ENCODE measurements at places on chromosomes 16 and 17.
A peak's percentile ranks its signal among the peaks of the same experiment; 100 is the strongest.

- peak; percentile 63 for DNase-seq
These were observed 25.1 kb downstream of the KSR1 start for GRCh38 chr17:27481327-27481726.

- no peak for DNase-seq
These were observed 52.6 kb downstream of the MAP2K6 start for GRCh38 chr17:69466905-69467667.

DNA sequence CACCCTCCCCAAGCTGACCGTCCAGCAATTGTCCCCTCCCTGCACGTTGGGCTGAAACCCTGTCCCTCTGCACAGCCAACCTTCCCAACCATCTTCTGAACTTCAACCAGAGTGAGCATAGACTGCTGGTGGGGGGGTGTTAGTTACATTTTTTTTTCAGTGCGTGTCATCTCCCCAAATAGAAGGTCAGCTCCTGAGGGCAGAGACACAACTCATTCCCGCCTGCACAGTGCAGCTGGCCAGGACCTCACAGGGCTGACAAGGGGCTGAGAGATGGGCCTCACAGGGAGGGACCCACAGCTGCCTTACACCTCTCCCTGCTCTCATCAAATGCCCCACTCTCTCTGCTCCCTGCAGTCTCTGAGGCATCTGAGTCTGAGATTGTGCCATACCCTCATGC is 8.4 kb downstream of the SRL start:
- no peak for DNase-seq

DNA sequence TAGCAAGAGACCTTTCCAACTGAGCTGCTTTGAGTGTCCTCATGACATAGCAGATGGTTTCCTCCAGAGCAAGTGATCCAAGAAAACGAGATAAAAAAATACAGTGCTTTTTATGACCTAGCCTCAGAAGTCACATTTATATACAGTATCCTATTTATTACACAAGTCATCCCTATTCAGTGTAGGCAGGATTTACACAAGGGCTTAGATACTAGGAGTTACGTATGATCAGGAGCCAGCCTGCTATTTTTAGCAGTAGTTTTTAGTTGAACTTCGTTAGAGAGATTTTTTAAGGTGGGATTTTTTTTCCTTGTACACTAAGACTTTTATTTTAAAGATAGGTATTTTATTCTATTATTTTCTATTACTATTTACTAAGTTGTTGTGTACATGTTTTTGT is 58.4 kb downstream of the PHKB start:
- no peak for DNase-seq

DNA sequence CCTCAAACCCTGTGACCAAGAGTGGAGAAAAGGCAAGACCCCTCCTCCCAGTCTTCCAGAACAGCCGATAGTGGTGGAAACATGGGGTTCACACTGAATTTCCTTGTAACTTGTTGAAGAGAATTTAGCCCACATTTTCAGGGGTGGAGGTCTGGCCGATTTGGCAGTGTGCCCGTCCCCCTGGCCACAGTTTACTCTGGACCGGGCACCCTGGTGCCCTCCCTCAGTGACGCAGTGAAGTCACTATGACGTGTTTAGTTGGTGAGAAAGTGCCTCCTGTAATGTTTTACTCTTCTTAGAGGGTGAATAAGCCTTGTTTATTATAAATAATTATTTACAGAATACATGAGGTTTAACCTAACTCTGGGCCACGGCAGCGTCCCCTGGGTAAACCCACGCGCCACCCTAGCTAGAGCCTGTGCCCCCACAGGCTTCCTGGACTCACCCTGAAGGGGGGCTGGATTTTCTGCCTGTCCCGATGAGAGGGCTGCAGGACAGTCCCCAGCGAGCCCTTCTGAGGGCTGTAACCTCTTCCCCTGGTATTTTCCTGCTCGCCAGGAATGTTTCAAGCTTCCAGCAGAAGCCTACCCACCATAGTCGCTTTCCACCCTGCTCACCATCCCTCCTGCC is 316.9 kb downstream of the SEC14L1 start:
- DNase-seq, result no peak

DNA sequence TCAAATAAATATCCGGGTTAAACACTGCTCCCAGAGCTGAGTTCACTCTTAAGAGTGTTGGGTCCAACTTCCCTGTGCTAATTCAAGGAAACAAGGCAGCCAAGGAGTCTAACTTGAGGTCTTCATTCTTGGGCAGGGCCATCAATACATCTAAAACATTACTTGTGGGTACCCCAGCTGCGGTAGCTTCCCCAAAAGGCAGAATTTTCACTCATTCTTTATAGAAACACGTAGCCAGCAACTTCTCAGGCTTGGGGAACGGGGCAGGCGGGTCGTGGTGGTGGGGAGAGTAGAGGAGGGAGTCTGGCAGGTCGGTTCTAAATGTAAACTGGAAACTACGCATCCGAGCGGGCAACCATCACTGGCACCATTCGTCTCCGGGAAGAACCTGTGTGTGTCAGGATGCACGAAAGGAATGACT is 666 bp upstream of the METTL9 start:
- no peak for DNase-seq

GRCh38 chr16:78376452-78376851 is 277.0 kb downstream of the WWOX start:
- DNase-seq, result no peak

GRCh38 chr17:1077581-1077985 is 80.7 kb downstream of the TIMM22 start:
- DNase-seq, result no peak

DNA sequence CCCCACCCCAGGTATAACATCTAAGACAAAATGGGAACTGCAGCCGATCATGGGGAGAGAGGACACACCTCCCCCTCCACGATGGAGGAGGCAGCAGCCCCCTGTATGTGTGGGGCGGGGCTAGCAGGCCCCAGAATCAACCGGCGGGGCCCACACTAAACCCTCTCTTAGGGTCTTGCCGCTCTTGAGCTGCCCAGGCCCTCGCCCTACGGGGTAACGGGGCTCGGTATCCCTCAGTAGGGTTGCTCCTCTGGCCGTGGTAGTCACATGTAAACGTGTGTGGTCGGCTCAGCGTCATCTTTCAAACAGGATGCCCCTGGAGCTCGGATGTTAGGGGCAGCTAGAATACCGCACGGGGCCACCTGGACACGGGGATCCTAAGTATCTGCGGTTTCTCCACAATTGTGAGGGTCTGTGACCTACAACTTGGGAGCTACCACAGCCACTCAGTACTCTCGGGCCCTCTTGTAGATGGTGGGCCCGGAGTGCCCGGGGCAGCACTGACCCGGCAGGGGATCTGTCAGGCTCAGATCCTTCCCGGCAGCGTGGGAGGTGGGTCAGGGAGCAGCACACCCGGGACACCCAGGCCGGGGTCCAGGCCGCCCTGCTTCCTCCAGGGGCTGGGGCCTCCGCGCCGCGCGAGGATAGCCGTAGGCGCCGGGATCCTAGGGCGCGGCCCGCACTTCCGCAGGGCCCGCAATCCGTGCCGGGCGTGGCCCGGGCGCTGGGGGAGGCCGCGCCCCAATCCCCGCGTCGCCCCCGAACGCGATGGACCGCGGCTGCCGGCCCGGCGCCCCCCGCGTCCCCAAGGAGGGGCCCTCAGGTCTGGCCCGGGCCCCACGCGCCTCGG is 781 bp downstream of the ARHGDIA start:
- peak; percentile 59 for DNase-seq

DNA sequence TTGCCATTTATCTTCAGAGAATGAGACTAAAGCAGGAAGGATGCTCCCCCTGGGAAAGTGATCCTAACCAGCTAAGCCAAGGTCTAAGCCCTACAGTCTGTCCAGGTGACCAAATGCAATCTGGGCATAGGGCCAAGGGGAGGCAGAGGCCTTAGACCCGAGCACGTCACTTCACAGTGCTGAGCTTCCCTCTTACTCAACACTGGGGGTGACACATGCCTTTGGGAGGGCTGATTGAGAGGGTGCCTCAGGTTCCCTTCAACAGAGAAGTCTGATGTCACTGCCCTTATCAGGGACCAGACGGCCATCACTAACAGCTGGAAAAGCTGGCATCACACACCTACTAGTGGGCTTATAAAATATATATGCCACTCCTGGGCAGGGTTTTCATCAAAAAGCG is 4.0 kb downstream of the CIAO2B start:
- DNase-seq, result no peak

DNA sequence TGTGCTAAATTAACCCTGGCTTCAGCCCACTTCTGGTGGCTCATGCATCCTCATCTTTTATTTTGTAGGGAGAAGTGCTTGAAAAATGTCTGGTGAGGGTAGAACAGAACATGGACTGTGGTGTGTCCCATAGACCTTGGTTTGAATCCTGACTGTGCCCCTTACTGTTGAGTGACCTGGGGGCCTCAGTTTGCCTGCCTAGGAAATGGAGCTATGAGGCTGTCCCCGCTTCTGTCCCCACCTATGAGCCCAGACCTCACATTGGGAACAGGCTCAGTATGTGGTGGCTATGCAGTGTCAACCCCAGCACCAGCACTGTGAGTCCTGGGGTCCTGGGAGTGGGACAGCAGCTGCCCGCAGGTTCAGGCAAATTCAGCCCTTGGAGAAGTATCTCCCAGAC is 186.3 kb upstream of the GSE1 start:
- no peak for DNase-seq

DNA sequence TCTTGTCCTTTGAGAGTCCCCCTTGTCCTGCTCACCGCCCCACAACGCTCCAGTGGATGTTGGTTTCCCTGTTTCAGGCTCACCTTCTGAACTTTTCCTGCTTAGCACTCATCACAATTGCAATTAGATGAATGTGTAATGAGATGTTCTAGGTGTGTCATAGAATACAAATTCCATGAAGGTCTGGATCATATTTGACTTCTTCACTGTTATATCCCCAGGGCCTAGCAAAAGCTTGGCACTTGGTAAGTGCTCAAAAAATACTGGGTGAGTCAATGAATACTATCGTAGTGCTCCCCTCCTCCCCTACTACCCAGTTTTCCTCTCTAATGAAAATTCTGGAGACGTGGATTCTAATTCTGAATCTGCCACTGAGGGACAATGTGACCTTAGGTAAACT is 33.1 kb downstream of the DNAH3 start:
- DNase-seq, result no peak

DNA sequence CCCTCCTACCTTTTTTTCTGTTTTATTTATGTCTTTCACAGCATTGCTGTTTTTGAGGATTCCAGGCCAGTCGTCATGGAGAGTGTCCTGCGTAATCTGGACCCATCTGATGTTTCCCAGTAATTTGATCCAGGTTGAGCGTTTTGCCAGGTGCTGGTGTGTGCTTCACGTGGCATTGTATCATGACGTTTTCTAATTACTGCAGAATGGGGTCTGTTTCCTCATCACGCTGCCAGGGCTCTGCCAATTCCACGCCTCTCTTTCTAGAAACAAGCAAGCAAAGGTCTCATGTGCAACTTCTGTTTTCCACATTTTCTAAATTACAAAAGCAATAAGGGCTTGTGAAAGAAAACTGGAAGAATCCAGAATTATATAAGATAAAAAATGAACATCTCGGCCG is 28.3 kb upstream of the BHLHA9 start:
- no peak for DNase-seq

DNA sequence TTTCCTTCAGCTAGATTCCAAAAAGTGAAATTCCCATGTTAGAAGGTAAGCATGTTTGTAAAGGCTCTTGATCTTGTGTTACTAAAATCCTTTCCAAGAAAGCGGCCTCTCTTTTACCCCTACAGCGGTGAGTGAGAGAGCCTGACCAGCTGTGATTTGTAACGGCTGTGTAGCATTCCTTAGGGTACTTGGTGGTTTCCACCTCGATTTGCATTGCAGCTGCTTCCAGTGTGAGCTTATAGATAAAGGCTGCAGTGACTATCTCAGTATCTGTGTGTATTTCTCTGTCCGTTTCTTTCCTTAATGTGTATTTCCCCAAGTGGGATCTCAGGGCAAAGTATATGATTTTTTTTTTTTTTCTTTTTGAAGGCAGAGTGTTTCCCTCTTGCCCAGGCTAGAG is 169.4 kb downstream of the SNX29 start:
- no peak for DNase-seq

DNA sequence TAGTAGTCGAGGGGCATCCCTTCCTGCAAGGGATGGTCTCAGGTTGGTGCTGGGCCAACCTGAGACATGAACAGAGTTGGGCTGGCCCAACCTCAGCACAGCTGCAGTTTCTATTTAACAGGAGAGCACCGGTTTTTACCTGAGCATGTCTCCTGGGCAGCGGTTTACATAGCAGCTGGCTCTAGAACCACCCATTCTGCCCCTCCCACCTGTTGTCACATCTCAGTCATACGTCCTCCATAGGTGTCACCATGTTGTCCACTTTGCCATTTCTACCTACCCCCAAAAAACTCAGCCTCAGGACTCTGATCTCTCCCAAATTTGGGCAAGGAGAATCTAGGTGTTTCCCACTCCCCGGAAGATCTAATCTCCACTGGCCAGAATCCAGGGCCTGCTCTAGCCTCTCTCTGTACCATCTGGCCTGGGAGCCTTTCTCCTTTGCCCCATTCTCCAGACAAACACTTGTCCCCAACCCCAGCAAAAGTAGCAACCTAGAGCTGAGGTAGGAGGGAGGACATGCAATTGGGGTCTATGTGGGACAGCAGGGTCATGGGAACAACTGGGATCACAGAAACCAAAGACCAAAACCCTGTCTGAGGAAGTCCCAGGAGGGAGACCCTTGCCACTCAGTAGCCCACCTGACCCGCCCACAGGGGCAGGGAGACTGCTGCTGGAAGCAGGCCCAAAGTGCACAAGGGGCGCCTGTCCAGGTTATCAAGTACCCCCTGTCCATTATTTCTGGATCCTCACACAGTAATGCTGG is 19.1 kb downstream of the ETV4 start:
- no peak for DNase-seq

DNA sequence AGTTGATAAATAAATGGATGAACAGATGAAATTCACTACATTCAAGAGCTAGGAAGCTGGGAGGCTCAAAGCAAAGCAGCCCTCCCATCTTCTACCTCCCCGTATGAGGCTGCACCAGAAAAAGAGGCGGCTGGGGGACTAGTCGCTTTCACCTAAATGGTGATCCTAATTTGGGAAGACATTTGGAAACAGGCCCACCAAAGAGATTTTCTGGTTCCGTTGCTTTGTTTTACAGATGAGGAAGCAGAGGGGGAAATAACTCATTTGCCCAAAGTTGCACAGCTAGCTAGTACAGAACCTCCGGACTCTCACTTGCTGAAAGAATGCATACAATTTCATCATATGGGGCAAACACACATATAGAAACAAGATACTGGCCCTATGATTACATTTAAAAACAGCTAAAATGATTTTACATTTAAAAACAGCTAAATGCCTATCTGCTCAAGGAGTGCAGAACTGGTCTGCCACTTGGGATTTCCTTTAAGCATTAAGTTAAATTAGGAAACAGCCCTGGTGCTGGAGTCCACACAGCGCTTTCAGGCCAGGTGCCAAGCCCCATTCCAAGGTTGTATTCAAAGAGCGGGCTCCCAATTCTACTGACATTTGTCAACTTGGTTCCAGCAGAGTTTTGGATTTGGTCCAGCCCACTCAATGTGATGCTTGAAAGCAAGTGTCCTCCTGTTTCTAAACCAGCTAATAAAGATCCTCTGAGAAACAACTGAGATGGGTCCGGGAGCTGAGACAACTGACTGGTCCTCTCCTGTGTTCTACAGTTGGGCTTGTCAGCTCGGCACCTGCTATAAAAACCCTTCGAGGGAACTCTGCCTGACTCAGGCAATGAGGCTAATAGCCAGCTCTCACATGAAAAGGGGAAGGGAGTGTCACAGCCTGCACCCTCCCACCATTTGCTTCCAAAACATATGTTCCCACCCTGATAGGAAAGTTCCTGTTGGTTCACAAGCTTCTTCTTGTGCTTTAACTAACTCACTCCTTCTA is 11.7 kb downstream of the ERN1 start:
- no peak for DNase-seq

Data from CD4-positive, alpha-beta T cell treated with Interleukin-17A for 1 hour (primary cell).